ENCODE measurements at places on chromosomes 6 and 20.

DNA sequence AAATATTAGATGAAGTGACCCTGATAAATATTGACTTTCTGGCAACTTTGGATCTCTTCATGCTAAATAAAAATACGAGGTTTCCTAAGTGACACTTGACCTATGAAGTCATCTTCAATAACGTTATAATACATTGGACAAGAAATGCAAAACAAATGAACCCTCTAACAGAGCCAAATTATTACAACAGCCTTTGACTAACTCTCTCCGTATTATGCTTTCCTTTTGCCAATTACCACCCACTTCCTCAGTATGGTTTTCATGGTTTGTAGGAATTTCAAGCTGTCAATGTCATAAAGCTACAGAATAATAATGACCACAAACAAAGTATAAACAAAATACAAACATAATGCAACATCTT is 210.5 kb downstream of the MOXD1 start:
- DNase-seq, result peak; percentile 55

DNA sequence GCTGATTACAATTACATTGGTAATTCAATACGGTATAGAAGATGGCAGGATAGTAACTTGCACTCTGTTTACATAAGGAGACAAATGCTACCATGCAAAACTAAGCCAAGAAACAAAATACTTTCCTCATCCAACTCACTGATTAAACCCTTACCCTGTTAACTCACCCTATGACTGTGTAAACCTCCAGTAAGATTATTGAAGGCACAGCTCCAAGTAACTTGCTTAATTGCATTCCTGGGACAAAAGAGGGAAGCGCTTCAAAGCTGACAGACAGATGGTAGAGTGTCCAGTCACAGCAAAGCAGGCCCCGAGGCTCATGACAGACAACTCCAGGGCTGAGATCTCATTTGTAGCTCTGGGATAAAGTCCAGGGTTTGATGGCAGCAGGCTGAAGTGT is 6.9 kb upstream of the KIF16B start:
- peak; percentile 74 for DNase-seq

- DNase-seq, result no peak
These were observed 5.2 kb downstream of the STK38 start for GRCh38 chr6:36542041-36542440.

DNA sequence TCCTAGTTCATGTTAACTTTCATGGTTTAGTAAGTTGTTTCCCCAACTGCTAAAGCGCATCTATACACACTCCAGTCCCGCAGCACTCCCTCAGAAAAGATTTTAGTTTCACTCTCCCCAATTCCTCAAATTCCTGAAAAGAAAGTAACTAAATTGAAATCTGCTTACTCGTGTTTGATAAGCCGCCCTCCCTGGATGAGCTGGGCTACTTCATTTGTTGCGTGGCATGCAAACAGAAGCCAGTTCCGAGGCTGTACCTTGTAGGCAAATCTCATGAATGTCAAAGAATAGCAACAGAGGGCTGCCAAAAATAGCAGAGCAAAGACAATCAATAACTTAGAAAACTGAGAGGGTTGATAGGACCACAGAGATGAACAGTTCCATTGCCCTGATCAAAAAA is 16.9 kb downstream of the MPC1 start:
- no peak for DNase-seq

DNA sequence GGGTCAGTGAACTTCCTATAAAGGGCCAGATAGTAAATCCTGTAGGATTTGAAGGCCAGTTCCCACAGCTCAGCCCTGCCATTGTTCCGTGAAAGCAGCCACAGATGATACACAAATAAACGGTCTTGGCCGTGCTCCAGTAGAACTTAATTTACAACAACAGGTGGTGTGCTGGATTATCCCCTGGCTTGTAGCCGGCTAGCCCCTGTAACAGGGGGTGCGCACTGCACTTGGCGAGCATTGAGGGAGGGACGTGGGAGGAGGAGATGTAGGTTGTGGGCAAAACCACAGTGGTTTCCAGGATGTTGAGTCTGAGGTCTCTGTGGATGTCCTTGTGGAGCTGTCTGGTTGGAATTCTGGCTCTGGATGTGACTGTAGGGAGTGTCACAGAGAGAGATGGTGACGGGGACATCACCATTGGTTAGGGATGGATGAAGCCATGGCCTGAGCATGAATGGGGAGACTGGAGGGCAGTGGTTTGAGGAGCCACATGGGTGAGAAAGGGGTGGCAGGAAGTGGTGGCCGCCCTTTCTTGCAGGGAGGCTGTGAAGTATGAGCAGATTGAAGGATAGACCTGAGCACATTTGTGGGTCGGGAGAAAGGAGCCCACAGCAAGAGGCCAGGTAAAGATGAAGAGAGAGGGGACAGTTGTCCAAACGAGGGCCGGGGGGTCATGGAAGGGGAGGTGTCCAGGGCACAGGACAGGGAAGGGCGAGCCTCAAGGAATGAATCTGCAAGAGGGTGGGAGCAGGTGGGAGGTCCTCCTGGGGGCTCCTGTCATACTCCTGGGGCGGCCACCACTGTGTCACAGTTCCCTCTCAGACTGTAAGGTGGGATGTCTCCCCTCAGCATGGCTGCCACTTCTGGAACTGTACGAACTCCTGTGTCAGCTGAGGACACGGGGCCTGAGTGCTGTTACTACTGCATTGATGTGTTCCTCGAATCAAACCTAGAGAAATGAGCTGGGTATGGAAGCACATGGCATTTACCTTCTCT is 53.6 kb downstream of the CDH26 start:
- no peak for DNase-seq

DNA sequence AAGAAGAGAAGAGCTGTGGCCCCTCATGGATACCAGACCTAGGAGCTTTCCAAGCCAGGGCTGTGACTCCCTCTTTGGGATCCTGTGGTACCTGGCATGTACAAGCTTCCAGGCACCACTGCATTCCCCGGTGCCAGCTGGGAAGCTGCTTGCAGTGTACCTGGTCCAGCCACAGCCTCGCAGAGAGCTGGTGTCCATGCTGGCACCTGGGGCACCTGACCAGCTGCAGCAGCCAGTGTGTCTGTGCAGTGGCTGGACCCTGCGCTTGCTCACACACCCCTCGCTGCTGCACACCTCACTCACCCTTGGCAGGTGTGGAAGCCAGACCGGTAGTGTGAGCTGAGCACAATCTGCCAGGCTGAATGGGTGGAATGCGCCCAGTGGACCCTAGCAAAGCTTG is 190.9 kb upstream of the MAN1A1 start:
- no peak for DNase-seq

DNA sequence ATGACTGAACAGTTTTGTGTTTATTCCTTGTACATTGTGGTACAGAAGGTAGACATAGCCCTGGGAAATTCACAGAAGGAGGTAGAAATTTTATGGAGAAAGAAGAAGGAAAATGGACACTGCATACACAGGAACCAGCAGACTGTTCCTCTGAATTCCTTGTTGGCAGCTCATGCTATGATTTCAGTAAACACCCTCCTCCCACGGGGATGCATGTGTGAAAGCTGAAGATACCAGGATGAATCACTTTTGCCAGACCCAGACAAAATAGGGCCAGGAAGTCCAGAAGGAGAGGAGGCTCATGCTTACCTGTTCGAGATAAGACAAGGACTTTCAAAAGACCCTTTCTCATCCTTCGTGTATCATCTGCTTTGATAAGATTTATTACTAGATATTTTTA is 110.3 kb upstream of the GGTLC1 start:
- peak; percentile 56 for DNase-seq

GRCh38 chr6:56820060-56820459 is 134.8 kb upstream of the BEND6 start:
- DNase-seq, result no peak

GRCh38 chr6:37239950-37240713 is 17.4 kb upstream of the TBC1D22B start:
- peak; percentile 97 for DNase-seq

DNA sequence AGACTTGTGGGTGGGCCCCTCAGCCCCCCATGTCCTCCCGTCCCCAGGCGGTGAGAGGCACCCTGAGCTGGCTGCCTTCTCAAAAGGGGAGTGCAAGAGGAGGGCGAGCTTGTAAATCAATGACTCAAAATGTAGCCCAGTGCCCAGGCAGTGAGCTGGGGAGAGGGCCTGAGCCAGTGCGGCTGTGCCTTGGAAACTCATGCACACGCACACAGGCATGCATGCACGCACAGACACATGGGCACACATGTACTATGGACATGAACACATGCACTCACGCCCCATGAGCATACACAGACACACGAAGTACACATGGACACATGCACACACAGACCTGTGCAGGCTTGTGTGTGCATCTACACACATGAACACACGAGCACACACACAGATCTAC is 133.5 kb downstream of the TAF4 start:
- no peak for DNase-seq

DNA sequence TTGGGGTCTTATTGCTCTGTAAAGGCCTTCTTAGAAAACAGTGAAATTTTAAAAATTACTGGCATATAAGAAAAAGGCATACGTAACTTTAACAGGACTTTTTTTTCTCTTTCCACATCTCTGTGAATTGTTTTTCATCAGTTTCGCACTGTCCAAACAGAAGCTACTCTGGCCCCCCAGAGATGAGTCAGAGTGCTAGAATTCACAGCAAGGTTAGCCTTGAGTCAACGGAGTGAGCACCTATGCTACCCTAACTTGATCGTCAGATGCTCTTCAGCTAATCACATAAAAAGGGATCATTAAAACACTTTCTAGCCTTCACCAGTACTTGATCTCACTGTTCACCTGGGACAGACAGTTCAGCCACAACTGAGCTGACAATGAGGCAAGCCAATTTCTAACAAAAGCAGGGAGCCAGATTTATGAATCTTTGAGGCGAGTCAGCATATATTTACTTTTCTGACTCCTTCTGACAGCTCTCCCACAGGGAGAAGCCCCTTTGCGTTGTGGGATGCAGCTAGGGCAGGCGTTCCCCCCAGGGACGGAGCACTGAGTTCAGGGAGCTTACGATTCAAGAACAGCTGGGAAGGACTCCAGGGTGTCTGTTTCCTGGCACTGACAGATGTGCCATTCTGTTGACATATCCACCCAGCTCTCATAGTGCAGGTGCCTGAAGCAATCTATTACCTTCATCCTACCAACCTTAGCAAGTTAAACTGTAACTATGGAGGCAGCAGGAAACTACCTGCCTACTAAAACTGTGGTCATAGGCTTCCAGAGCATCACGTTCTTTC is 46.4 kb upstream of the SPDEF start:
- no peak for DNase-seq

- DNase-seq, result peak; percentile 84
These were observed at the start of gene SNAI1 for GRCh38 chr20:49982346-49983122. Gene SNAI1 (plus strand): TSS chr20:49982980. CDS start chr20:49983060, 80 bp downstream.

GRCh38 chr6:35486005-35486925 is 10.6 kb downstream of the TEAD3 start:
- no peak for DNase-seq

DNA sequence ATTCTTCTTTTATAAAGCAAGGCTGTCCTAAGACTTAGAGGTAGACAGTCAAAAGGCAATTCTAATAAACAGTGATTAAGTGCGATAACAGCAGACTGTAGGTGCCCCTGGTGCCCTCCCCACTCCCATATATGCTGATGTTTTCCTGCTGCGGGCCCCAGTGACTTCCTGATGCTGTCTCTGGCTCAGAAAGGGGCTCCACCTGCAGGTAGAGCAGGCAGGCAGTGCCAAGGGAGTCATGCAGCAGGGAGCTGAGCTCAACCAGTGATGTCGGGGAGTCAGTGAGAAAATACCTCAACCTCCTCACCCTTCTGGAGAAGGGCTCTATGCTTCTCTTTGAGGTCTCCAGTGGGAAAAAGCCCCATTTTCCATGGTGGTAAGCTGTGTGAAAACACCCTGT is 126.7 kb upstream of the SSTR4 start:
- no peak for DNase-seq

GRCh38 chr6:52696418-52696817 is 25.5 kb downstream of the TMEM14A start:
- no peak for DNase-seq

DNA sequence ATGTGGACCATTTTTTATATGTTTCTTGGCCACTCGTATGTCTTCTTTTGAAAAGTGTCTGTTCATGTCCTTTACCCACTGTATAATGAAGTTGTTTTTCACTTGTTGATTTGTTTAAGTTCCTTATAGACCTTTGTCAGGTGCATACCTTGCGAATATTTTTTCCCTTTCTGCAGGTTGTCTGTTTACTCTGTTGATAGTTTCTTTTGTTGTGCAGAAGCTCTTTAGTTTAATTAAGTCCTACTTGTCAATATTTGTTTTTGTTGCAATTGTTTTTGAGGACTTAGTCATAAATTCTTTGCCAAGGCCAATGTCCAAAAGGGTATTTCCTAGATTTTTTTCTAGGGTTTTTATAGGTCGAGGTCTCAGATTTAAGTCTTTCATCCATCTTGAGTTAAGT is 66.2 kb downstream of the UNC5CL start:
- no peak for DNase-seq

Measured in fibroblast of skin of right quadriceps (primary cell).